ENCODE measurements at places on chromosomes 3 and 15.

DNA sequence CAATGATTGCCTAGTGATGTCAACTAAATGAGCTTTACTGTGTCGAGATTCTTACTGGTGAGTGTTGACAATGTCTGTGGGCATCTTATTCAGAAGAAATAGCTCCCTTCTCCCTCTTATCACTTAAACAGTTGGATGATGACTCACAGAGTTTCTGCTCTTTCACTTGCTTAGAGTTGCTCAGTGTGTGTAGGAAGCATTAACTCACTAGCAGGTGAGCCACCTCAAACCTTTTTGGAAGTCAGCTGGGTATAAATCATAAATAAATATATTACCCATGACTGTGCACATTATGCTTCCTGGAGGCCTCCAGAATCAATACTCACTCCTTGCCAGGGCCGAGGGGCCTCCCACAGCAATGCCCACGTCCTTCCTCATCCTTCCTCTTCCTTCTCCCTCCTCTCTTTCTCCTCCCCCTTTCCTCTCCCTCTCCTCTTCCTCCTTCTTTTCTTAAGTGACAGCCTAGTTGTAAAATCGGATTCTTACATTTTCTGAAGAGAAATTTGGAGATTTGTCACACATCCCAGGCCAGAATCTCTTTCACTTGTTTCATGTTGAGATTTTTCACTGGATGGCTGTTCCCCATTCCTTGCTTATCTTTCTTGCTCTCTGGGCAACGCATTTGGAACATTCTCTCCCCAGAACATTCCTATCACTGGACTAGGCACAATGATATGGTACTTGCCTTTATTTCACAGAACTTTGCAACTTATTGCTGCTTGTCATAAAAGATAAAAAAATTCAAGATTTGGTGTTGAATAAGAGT is 17.5 kb downstream of the SHC4 start:
- peak; percentile 90 for DNase-seq

GRCh38 chr15:85545185-85545584 is 164.8 kb downstream of the AKAP13 start:
- DNase-seq = peak; percentile 33

DNA sequence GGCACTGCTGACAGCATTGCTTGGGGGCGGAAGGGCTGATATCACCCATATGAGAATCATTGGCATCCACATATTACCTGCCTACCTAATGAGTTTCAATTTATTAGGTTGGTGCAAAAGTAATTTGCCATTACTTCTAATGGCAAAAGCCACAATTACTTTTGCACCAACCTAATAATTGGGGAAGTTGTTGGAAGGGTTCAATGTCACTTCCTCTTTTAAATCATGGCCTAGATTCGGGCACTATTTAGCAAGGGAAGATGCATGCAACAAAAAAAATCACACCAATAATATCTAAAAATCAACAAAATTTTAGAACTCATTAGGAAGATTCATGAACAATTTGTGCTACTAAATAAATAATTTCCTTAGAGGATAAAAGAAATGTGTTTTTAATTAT is 56.0 kb upstream of the AGTR1 start:
- no peak for DNase-seq

DNA sequence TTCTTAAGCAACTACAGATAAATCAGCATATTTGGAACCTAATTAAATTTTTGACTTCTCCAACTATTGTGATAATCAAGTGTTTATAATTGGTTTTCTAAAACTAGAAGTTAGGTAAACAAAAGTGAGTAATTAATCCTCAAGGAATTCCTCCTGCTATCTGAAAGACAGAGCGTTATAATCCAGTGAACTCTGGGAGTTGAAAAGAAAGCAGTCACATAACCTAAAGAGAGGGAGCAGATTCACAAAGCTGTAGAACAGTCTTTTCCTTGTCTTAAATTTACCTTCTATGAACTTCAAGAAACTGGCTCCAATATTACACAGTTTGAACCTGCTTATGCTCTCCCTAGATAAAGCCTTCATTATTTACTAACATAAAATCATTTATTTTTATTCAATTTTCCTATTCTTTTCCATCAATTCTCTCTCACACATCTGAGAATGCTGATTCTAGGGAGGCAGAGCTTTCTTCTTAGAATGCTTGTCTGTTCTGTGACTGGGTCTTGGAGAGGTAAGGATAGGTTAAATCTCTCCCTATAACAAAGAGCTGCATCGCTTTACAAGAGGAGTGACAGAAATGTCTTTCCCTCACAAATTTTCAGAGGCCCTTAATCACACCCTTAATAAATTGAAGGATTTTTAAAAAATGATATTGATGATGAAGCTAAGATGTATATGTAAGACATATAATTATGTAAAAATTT is 132.8 kb downstream of the TUSC7 start:
- no peak for DNase-seq

DNA sequence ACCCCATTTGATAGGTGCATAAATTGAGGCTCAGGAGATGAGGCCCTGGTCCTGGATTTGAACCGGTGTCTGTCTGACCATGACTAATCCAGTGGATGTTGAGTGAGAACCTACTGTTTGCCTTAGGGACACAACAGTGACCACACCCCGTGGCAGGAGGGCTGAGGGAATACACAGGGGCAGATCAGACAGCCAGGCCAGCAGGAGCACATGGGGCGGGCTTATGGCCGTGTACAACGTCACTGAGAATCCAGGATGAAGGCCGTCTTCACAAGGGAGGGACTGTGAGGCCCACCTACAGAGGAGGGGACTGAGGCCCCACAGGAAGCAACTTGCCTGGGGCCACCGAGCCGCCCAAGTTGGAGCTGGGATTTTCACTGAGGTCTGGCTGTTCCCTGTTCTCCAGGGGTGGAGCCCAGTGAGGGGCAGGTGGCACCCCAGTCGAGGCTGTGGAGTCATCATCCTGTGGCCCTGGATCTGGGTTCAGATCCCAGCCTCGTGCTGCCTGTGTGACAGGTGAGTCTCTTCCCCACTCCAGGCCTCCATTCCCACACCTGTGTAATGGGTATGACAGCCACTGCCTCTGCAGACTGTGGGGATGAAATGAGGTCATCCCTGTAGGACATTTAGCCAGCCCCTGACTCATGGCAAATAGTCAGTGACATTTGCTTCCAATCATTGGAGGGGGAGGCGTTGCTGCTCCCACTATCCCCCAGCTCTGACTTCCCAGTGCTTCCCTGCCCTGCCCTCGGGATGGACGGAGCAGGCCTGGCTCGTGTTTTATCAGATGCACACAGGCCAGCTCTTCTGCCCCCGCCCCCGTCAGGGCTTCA is 6.3 kb upstream of the PLXND1 start:
- peak; percentile 20 for DNase-seq

- DNase-seq = peak; percentile 56
These were observed 25.5 kb downstream of the TBC1D2B start for GRCh38 chr15:78052001-78052401.

DNA sequence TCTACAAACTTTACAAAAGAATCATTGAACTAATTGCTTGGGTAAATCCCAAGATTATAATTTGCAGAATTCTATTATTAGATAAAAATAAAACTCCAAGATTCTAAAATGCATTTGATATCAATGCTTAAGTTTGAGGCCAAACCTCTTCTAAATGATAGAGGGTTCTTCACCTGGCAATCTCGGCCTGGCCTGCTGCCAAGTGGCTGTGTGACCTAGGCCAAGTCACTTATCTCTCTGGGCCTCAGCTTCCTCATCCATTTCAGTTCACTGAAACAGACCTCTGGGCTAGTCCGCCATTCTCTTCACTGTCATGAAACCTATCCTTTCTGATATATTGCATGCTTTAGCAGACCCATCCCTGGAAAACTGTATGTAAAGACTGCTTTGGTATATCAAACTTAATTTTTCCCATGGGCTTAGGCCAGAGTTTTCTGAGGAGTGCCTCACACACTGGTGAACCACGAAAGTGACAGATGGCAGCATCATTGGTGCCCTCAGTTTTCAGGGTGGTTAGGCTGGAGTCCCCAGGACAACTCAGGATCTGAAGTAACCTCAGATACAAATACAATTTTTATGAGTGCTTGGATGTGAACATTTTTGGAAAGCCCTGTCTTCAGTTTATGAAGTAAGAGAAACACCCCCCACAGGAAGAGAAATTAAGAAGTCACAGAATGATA is 21.8 kb downstream of the NUDT16 start:
- DNase-seq = no peak

- no peak for DNase-seq
These were observed 530.7 kb downstream of the EPHB1 start for GRCh38 chr3:135325726-135326235.

GRCh38 chr3:144265542-144266100 is 294.0 kb downstream of the DIPK2A start:
- no peak for DNase-seq

DNA sequence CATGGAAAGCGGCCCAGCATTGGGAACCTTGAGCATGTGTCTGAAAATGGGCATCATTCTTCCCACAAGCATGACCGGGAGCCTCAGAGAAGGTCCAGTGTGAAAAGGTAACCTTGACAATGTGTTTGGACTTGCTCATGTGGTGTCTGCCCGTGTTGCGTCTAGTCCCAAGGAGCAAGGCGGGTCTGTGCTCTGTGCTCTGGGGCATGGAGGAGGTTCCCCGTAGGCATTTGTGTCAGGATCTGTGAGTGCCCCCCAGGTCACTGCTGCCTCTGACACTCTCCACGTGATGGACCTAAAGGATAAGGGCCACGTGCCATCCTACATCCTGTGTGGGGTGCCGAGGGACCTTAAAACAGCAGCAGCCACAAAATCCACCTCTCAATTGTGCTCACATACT is 44.9 kb downstream of the CHDH start:
- DNase-seq = no peak

- no peak for DNase-seq
These were observed 414.0 kb upstream of the ZNF717 start for GRCh38 chr3:76199382-76199781.

- DNase-seq = no peak
These were observed 5.0 kb upstream of the CCR2 start for GRCh38 chr3:46348823-46349482.

DNA sequence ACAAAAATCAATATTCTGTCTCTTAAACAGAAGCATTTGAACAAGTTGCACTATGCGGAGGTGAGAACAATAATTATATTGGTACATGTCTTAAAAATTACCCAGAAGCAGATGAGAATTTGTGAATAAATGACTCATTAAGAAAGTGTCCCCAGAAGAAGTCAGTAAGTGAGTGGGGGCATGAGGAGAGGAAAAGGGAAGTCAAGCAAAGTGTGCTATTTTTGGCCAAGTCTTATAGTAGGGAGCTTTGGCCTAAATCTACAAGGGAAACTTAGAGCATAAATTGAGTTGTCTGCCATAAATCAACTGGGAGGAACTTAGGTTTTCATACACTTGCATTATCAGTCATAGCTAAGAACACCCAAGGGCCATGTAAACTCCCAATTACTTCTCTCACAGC is 86.9 kb upstream of the SATB1 start:
- no peak for DNase-seq

DNA sequence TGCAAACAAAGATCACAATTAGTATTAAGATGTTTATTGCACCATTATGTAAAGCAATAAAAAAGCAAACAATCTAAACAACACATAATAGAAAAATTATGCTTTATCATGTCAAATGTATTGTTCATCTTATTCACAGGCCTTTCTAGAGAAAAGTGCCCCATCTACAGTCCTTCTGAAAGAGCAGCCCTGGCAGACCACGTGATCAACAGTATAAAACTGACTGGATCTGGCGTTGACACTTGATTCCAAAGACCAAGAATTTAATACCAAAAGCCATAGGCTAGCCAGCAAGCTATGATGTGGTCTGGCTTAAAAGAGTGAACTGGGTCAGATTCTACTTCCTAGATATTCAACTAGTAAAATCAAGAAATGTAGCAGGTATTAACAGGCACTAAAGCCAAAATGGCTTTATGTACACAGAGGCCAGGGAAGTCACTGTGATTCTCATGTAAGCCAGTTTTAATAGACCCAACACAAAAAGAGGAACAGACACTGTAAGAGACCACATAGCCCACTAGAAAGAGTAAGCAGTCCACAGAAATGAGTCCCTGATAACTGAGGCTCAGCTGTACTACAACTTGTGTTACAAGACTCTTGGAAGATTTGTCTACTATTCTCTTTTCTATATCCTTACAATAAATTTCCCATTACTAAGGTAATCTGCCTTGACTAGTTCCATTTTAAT is 32.5 kb downstream of the DMXL2 start:
- DNase-seq = no peak

All from IMR-90 (cell line).